Dermis blood vessel endothelial cell (primary cell): ENCODE measurements at places on chromosomes 1 and 21. TPM values are rescaled to one million over a fixed set of nuclear protein-coding genes. Genes with fewer than 3 reads are reported as not detected.

DNA sequence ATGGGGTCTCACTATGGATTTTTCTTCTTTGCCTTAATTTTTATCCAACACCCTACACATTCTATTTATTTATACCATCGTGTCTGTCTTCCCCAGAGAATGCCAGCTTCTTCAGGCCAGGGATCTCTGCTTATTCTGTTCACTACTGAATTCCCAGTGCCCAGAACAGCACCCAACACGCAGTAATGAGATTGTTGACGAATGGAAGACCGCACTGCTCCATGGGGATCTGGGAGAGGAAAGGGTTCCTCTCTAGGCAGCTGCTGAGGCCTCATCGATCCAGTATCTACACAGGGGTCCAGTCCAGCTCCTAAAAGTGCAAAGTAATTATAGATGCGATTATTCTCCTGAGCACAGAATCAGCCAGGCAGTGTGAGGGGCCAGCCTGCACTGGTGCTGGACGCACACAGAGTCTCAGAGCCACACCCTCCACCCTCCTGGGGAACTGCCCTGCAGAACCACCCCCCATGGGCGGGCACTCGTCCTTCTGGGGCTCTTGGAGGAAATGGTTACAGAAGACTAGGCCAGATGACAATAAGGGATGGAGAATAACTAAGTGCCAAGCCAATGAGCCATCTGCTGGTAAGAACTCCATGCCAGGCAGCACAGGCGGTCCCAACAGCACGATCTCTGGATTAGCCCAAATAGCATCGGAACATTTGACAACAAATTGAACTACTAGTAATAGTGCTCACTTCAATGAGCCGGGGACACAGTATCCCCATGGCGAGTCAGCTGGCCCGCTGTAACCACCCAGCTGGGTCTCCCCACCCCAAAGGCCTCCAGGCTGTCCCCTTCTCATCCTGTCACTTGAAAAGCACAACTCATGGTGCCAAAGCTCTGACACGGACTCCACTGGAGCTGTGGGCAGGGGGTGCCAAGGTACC lies 1.7 kb upstream of the PDE9A start:
- DNase-seq, result no peak

- DNase-seq, result no peak
Observed at GRCh38 chr1:204157962-204158361, 6.1 kb upstream of the ETNK2 start.

GRCh38 chr1:14740016-14740415 lies 141.5 kb downstream of the KAZN start:
- DNase-seq, result no peak

GRCh38 chr21:33206771-33207281 lies 22.9 kb upstream of the IFNAR2 start:
- DNase-seq, result no peak

GRCh38 chr1:205261946-205262691 lies 34.4 kb downstream of the TMCC2 start:
- peak; percentile 43 for DNase-seq

GRCh38 chr21:14040386-14040785 lies 170.4 kb downstream of the LIPI start:
- DNase-seq, result no peak

DNA sequence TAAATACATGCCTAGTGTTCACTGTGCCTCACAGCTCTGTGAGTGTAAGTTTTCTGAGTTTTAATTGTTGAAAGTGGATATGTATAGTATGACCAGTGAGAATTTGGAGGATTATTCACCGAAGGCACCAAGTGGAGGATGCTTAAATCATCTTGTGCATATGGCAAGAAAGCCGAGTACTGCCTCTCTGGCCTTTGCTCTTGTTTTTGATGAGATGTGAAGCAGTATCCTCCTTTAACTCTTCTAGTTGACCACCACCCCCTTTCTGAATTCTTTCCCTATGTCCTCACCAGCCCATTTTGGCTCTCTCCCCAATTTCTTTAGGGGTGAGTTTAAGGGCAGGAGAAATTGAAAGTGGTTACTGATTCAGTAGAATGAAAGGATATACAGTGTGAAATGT lies 130.4 kb downstream of the SYT2 start:
- no peak for DNase-seq

GRCh38 chr21:41600961-41601572 lies 93.1 kb upstream of the TMPRSS2 start:
- no peak for DNase-seq

Gene MAST2
- total RNA-seq, result 17.2 and 21.3 TPM in 2 replicates

Gene IL22RA1
- total RNA-seq, result not detected in 2 replicates

Gene FAM72B
- total RNA-seq, result 1.0 and 3.4 TPM in 2 replicates
